ENCODE measurements at places on chromosomes 1 and 21.
A peak's percentile ranks its signal among the peaks of the same experiment; 100 is the strongest.

DNA sequence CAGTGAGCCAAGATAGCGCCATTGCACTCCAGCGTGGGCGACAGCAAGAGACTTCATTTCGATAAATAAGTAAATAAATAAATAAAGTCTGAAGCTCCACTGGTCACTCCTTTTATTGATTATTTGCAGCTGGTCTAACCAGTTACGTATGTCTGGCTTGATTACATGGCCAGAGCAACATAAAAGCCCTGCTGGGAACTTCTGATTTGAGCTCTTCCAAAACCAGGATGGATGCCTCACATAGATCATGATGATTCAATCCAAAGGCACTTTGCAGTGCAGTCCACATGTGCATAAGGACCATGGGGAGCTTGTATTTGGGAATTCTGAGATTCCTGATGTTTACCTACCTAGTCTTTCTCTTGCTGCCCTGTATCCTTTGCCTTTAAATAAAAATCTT lies 24.0 kb downstream of the NSUN4 start:
- no peak for DNase-seq

DNA sequence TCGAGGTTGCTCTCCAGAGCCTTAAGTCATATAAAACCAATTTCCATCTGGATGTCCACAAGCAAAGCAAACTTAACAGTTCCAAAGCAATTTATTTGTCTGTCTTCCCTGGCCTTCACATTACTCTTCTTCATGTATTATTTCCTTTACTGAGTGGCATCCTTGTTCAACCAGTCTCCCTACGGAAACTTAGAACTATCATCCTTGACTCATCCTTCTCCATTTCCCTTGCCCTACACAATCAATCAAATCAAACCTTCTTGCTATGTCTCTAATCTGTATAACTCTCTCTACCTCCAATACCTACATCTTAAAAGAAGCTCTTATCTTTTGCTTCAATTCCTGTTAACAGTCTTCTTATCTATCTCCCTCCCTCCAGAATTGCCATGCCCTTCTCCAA lies 25.4 kb downstream of the EGLN1 start:
- DNase-seq: no peak

DNA sequence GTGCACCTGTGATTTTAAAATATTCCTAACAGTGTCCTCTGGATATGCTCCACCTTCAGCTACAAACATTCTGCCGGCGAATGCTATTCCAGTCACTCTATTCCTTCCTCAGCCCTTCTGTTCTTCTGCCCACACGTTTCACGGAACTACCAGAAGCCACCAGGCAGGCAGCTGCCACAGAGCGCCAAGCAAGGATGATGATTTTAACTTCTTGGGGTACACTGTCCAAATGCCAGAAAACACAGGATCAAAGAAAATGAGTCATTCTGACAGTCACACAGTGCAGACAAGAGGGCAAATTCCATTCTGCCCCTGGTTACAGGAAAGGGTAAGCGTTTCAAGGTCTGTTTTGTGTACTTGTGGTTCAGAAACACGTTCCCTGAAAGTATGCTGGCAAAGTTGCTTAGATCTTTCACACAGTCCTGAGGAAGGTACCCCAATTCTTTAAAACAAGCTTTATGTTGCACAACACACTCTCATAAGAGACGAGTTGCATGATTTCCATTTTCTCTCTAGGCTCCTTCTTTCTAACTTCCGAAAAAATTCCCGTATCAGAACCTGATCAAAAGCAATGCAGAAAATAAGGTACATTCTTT lies 508.3 kb upstream of the PKN2 start:
- DNase-seq: no peak

DNA sequence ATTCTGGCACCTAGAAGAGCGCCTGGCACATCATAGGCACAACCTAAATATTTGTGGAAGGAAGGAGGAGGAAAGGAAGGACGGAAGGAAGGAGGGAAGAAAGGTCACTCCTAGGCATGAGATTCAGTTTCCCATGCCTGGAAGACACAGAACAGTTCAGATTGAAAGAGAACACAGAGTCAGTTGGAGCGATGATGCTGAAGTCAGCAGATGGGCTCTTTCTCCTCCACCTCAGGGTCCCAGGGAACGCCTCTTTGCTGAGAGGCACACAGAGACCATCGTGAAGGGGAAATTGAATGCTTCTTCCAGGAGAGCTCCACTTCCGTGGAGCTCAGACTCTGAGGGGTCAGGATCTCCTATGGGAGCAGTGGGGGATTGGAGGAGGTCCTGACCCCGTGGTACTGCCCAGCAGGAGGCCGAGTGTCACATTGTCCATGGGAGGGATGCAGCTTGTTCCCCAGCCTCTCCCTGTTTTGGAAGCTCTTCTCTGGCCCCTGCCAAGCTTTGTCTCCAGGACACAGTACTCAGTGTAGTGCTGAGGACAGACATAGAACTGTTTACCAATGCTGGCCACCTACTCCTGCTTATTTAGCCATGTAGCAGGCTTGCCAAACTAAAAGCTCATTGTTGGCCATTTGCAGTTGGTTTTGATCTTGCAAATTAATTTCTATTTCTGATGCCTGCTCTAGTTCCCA lies 2.4 kb downstream of the MYBPHL start:
- DNase-seq: no peak

DNA sequence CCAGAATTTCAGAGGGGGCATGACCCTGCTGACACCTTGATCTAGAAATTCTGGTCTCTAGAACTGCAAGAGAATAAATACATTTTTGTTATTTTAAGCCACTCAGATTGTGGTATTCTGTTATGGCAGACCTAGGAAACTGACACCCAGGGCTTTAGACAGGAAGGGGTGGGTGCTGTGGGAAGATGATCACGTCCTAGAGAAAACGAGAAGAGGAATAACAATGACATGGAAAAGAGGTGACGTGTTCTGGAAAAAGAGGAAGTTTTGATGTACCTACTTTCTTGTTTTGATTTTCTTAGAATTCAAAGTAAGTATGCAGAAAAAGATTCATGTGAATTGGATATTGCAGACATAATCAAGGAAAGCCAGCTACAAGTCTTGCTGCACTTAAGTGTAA lies 232.9 kb upstream of the RUNX1 start:
- DNase-seq: no peak

DNA sequence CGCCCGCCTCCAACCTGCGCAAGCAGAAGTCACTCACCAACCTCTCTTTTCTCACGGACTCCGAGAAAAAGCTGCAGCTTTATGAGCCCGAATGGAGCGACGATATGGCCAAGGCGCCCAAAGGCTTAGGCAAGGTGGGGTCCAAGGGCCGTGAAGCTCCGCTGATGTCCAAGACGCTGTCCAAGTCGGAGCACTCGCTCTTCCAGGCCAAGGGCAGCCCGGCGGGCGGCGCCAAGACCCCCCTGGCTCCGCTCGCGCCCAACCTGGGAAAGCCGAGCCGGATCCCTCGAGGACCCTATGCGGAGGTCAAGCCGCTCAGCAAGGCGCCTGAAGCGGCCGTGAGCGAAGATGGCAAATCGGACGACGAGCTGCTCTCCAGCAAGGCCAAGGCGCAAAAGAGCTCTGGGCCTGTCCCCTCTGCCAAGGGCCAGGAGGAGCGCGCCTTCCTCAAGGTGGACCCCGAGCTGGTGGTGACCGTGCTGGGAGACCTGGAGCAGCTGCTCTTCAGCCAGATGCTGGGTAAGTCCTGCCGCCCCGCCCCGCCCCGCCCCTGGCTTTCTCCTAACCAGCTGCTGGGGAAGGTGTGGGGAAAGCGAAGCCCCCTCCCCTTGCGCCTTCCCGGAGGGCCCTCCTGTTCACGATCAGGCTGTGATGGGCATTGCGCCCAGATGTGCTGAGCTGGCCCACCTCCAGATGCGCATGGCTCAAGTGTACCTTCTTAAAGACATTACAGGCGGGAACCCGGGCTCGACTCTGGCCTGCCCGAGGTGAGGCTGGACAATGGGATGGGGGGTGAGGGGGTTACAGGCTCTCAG lies 110.2 kb downstream of the NAV1 start:
- DNase-seq: peak; percentile 44

DNA sequence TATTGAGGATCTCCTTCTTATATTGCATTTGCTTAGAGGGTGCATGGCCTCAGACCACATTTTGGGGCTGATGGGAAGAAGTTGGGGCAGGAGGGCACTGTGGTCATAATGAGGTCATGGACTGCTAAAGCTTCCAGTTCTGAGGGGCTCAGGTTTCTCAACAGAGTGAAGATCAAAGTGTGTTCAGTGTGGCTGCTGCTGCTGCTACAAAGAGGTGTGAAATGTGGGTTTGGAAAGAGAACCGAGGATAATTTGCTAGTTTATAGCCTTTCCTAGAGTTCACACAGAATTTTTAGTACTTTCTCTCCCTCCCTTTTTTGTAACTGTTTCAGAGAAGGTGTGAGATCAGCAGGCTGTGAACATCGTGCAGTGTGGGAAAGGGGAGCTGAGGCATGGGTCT lies 73.3 kb downstream of the CACNA1E start:
- peak; percentile 23 for DNase-seq

Measured in nephron progenitor cell (in vitro differentiated cells).